T-helper 1 cell (primary cell): ENCODE measurements at places on chromosomes 7 and 10.

GRCh38 chr7:7489546-7489945 is 46.1 kb downstream of the COL28A1 start:
- no peak for DNase-seq

- no peak for DNase-seq
Measured at GRCh38 chr7:102859084-102859798, 53.6 kb upstream of the LRRC17 start.

DNA sequence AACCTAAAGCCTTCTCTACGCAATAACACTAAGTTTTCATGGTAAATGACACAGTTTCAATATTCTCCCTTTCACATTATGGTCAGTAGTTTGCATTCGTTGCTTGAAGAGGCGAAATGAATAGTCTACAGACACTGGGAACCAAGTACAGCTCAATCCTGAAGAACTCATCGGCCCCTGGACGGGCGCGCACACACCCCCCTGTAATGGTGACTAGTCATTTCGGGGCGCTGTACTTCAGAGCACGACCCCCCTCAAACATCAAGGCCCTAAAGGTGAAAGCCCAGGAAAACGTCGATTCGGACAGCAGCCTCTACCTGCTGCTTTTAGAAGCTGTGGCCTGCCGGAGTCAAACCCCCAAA is 1.0 kb downstream of the NT5C2 start:
- no peak for DNase-seq

GRCh38 chr10:1966712-1967376 is 229.5 kb upstream of the ADARB2 start:
- no peak for DNase-seq

DNA sequence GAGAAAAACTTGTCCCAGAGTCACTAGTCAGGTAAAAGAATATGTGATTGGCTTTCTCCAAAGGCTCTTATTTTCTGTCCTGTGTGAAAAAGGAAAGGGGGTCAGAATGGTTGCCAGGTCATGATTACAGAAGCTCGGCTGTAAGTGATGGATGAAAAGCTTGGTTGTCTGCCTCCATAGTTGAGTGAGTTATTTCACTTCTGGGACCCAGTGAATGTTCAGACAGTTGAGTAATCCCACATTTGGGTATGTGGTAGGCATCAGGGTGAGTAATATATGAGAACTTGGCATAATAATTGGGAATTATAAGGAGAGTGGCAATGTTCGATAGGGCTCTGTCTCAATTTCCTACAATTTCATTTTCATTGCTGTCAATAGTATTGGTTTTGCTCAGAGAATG is 72.5 kb downstream of the BBS9 start:
- no peak for DNase-seq

DNA sequence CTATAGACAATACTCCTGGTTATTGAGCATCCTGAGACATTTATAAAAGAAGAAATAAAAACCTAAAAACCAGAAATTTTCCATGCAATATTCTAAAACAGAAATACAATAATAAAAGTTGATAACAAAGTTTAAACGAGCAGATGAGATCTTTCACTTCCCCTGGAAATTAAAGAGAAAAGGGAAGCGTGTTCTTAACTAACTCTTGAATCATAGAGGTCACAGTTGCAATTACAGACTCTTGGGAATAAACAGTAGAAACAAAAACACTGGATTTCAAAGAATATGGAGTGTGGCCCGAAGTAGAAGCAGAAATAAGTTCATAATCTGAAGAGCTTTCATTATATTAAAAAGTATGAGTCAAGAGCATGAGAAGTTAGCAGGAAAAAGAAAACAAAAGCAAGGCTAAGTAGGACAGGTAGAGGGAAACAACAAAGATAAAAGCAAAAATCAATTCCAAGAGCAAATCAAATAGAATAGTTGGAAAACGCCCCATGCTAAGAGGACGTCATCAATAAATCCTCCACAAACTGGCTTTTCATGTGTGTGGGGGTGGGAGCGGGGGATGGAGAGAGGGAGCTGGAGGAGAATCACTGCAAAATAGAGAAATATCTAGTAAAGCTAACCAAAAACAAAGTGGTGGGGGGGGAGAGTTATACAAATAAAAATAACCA is 55.2 kb upstream of the C10orf71 start:
- DNase-seq, result no peak
